ENCODE measurements at places on chromosomes 7 and 10.

DNA sequence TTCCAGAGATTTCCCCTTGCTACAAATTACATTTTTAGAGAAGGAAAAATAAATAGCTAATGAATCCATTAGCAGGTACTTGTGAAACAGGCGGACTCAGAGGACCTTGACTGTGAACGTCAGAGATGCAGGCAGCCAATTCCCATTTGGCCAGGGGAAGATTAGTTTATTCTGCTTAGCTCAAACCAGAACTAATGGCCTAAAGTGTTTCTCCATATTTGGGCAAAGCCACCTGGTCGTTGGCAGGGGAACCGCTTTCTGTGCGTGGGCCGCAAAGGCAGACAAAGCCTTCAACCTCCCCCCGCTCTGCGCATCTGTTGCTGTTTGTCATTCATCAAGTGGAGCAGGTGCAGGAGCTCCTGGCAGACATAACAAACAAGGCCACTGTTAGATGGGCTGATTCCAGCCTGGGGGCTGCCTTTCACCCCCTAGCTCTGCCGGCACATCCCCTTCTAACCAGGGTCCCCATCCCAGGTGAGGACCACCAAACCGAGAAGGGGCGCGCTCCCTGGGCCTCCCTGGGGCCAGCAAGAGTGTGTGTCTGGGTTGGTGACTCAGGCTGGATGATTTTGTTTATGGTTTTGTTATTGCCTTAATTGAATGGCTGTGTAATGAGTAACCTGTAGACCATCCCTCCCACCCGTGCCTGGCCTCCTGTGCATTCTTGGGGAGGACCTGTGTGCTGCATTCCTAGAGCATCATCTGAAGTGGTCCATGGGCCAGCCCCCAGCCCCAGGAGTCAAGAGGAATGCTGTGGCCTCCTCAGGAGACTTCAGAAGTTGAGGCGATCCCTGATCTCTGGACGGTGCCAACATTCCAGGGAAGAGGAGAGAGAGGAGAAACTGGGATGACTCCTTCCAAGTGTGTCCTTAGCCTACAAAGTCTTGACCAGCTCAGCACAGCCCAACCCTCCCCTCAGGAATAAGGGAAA is 14.5 kb upstream of the CPA1 start:
- no peak for DNase-seq

DNA sequence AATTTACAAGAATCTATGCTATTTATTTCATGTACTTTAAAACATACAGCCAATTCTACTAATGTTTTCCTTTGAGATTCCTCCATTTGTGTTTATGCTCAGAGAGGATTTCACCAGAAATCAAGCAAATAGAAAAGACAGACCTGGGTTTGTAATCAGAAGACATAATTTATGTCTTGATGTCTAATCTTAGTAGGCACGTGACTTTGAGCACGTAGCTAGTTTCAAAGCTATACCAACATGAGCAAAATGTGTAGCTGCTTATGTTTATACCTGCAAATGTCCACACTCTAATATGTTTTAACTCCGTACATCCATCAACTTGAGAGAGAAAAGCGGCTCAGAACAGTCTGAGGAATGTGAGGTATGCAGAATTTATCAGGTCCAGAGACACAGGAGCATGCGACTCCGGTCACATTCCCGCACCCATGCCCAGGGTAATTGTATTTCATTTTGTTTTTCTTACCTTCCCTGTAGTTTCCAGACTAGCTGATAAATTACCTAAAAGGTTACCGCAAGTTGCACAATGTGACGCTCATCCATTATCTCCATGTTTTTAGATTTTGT is 40.0 kb downstream of the SVOPL start:
- DNase-seq = no peak

DNA sequence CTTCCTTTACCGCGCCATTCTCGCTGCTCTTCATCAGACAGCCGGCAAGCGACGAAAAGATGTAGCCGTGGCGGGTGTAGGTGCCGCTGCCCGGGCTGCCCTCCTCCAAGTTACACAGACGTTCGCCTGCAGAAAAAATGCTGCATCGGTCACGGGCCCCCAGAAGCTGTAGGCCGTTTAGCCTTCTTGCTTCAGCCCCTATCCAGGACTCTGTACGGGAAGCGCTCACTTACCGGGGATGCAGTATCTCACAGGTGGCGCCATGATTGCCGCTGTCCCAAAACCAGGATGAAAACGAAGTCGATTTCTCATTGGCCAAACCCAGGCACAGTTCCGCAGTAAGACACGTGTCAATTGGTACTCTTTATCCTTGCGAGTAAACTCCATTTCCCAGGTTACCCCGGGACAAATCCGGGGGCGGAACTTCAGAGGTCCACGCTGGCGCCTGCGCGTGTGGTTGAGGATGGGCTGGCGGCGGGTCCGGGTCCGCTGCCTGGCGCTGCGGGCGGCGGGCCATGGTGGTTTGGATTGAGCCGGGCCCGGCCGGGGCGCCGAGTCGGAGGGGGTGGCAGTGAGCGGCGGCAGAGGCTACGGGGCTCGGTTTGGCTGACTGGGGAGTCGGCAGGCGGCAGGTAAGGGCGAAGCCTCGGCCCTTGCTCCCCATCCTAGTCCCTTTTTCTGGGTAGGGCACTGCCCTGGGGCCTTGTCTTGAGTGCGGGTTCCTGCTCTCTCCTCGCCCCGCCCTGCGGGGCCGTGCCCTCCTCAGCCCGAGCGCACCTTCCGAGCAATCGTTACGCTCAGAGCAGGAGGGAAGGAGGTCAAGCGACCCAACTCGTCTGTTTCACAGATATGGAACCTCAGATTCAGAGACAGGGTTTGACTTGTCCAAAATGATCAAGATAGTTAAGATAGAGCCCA is at the start of the genes EXOSC1 and ZDHHC16:
Gene EXOSC1, minus strand, starts transcription at position 285 of the 918 bp plus-strand sequence. Its CDS starts 21 bp downstream, at position 264.
Gene ZDHHC16, plus strand, starts transcription at position 454 of the 918 bp plus-strand sequence. CDS start 5,501 bp downstream, outside the sequence.
- peak; percentile 90 for DNase-seq

DNA sequence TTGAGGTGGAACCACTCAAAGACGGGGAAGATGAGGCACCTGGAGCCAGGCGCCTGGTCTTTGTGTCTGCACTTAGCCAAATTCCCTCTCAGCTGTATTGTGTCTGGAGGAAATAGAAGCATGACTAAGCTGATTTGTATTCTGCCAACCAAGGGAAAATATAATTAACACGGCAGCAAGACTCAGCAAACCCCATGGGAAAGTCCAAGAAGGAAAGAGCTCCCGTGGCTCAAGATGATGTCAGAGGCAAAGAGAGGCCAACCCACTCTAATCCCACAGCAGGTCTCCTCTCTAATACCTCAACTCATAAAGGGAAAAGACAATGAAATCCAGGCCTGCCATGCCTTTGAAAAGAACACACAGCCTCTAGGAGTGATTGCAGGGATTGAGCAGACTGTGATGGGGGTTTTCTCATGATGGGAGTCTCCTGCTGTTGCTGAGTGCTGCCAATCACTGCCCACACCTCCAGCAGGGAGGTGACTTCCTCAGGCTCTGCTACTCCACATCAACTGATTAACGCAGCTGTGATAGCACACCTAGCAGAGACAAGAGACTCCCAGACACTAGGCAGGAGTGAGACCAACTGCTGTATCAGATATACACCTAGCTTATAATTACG is 255.5 kb upstream of the C7orf33 start:
- no peak for DNase-seq

DNA sequence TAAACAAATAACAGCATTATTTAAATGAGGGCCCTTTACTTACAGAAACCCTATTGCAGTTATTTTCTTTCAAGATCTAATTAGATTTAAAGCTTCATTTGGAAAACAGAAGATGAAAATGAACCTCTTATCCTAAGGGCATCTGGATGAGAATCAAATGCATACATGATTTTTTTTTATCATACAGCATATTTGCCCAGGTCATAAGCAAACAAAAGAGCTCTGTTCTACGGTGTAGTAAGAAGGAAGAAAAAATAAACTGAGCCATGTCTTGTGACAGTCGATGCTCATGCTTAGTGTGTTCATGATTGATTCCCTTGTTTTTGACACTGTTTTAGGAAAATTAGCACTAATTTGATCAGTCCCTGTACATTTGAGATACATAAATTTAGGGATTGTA is 202.6 kb upstream of the RNF32 start:
- no peak for DNase-seq

DNA sequence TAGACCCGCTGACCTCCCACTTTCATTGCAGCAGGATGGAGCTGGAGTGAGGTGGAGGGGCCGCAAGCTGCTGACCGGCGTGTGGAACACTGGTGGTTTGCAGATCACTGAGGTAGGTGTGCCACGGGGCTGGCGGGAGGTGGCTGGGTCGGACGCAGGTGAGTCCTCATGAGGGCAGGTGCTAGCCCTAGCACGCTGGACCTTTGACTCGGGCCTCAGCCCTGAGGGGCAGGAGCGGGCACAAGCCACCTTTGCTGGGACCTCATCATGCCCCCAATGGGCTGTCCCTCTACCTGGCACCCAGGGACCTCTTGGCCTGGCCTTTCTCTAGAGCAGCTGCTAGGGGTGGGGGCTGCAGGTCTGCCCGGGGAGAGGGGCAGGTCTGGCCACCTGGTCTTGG is 93.3 kb downstream of the ZMIZ1 start:
- no peak for DNase-seq

DNA sequence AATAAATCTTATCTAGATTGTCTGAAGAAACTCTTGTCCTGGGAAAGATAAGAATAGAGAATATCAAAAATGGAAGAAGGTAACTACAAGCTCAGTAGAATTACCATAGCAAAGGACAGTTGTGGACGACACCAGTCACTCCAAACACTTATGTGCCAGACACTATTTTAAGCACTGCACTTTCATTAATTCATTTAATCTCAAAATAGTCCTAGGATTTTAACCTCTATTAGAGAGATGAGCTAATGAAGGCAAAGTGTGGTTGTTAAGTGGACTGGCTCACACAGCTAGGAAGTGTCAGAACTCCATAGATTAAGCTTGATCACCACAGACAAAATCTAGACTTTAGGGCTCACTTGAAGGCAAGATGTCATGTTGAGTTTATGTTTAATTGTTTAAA is 168.9 kb downstream of the CDC14C start:
- no peak for DNase-seq

GRCh38 chr7:28708033-28708951 is 249.8 kb downstream of the TRIL start:
- DNase-seq = no peak

DNA sequence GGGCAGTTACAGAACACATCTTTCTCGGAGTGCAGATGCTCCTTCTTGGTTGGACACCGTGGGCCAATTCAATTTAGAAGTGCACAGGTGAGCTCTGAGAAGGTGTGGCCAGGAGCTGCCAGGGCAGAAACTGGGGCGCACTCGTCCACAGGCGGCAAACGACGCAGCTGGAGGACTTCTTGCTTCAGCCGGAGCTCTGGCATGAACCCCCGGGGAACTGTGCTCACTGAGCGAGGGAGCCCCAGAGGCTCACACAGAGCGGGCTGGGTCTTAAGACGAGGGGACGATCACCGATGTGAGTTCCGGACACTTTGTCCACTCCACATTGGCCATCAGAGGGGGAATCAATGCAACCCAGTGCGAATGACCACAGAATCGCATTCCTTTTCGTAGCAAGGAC is 140.4 kb downstream of the ZMYND11 start:
- DNase-seq = no peak

- DNase-seq = no peak
Observed at GRCh38 chr7:39617005-39617404, 6.4 kb upstream of the RALA start.

- no peak for DNase-seq
Observed at GRCh38 chr7:76310102-76310957, 7.9 kb downstream of the HSPB1 start.

DNA sequence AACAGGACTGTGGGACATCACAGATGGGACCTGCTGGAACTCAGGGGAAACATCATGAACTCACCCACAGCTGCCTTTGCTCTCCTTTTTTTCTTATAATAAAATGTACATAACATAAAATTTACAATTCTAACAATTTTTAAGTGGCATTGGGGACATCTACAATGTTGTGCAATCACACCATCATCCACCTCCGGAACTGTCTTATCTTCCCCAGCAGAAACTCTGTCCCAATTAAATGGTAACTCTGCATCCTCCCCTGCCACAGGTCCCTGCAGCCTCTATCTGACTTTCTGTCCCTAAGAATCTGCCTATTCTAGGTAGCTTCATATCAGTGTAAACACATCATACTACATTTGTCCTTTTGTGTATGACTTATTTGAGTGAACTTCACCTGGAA is 19.4 kb upstream of the TMEM72 start:
- no peak for DNase-seq

- no peak for DNase-seq
Observed at GRCh38 chr7:67463316-67463715, 466.7 kb downstream of the TYW1 start.

GRCh38 chr7:18086165-18087025 is 58.7 kb upstream of the PRPS1L1 start:
- no peak for DNase-seq

- DNase-seq = no peak
Observed at GRCh38 chr10:93475871-93476270, 6.3 kb downstream of the MYOF start.

- no peak for DNase-seq
Observed at GRCh38 chr10:52615331-52615730, 157.3 kb downstream of the MBL2 start.

- DNase-seq = no peak
Observed at GRCh38 chr10:127911218-127911866, 4.4 kb downstream of the PTPRE start.

DNA sequence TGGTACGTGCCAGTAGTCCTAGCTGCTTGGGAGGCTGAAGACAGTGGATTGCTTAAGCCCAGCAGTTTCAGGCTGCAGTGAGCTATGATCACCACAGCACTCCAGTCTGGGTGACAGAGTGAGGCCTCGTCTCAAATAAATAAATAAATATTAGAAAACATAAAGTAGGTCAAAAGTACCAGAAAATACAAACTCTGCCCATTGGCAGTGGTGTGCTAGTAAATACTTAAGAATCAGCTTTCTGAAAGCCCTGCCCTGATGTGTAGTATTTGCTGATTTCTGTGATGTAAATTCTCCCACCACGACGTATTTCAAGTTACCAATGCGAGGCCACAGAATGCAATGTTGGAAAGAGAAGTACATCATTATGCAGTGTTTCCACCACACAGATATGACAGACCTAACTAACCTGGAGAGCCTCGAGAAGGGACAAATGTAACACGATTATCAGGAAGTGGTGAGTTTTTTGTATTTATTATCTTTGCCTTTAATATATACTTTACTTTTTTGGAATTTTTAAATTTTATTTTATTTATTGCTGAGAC is 11.8 kb upstream of the MAP3K8 start:
- DNase-seq = no peak

DNA sequence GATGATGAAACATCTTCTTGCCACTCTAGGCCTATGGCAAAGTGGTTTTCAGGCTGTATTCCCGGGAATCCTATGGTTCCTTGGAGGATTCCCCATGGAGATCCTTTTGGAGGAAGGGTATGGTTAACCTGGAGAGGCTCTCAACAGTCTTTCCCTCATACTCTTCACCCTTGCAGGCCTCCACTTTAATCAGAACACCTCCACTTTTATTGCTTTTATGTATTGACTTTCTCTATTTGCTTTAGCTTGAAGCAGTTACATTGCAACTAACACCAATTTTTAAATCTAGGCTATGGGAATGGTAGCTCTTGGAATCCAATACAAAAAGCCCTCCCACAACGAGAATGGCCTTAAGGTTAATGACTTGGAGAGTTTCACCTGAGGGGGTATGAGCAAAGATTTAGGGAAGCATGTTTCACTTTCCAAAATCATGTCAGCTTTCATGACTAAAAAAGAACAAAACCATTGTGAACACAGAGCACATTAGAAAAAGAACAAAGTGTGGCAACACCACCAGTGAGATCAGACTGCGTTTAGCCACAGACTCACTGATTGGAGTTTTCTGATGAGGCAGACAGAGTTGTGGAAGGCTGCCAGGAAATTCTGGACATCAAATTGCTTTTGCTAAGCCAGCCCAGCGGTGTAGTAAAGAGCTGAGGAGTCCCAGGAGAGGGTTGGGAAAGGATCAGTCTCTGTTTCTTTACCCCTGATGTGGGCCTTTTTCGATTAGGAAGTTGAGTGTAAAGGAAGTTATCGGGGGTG is 130.4 kb upstream of the BMPER start:
- no peak for DNase-seq

- DNase-seq = no peak
Observed at GRCh38 chr7:144720149-144720548, 115.7 kb downstream of the TPK1 start.

Data from activated CD8-positive, alpha-beta memory T cell treated with anti-CD3 and anti-CD28 coated beads, Interleukin-2, amount 50 U/mL, for 4 hours (primary cell).